Kidney (tissue), 22 donors: ENCODE measurements at places on chromosomes 4 and X. TPM values are rescaled to one million over a fixed set of nuclear protein-coding genes. Genes with fewer than 3 reads are reported as not detected.

GRCh38 chr4:175873707-175874106 is 61.6 kb upstream of the GPM6A start:
- DNase-seq: no peak

The AFP gene
- not detected for total RNA-seq

DNA sequence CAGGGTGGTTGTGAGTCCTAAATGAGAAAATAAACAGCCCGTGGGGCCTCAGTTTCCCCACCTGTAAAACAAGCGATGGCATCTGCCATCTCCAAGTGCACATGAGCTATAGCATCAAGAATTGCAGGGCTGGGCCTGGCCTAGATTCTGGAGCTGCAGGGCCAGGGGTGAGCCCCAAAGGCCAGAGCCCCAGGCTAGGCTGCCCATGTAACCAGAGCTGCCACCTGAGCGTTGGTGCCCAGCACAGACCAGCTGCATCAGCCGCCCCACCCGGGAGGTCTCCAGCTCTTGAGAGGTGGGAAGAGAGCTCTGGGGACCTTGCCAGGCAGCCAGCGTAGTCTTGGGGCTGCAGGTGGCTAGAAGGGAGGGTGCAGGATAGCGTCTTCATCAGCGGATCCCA is 27.0 kb upstream of the GPR78 start:
- DNase-seq: no peak

DNA sequence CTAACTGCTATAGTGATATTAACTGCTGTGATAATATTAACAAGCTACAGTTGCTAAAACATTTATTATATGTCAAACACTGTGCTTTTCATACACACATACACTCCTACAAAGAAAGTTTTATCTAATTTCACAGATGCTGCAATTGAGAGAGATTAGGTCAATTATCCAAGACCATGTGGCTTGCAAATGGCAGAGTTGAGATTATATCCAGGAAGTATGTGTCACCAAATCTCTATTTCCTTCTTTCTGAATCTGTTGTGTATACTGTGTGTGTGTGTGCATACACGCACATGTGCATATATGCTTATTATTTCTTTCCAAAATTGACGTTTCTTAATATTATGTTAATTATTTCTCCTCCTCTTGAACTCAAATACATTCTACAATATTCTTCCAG is 775.9 kb upstream of the FTHL17 start:
- DNase-seq: no peak

DNA sequence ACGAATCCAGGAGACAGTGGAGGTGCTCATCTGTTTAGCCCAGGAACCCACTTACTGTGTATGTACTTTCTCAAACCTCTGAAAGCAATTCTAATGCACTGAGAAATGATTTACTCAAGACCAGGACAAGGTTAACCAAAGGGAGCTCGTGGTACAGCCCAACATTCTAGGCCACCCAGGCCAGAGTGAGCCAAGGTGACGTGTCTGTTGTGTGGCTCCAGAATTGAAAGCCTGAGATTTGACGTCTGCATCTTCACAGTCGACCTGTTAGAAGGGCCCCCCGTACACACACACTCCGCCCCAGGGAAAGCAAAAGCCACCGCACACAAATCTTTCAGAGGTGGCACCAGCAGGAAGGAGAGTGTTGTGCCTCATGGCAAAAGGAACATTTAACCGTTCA is 2.3 kb downstream of the MAP3K15 start:
- DNase-seq: no peak

The CTAG1A gene
- total RNA-seq: not detected
